ENCODE measurements at places on chromosomes 4 and X. TPM values are rescaled to one million over a fixed set of nuclear protein-coding genes. Genes with fewer than 3 reads are reported as not detected.

DNA sequence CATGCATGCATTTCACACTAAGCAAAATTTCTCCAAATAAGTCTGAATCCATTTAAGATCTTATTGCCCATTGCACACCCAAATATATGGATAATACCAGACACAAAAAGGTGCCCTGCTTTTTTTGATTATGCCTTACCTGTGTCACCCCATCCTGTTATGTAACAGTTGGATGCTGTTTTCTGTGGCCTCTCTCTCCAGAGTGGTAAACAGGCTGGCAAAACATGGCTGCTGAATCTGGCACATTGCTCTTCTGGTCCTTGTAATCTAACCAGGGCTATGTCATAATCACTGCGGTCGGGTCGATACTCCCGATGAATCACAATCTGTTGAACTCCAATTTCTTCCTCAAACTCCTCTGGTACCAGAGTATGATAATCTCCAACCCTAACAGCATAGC is 70.1 kb downstream of the PRSS12 start:
- no peak for DNase-seq

- DNase-seq: peak; percentile 38
Measured at GRCh38 chr4:673349-674091, 556 bp downstream of the ATP5ME start.

GRCh38 chr4:153784166-153784699 is 4.7 kb downstream of the SFRP2 start:
- no peak for DNase-seq

- DNase-seq: peak; percentile 47
Measured at GRCh38 chr4:109559625-109559982, 442 bp upstream of the MCUB start.

DNA sequence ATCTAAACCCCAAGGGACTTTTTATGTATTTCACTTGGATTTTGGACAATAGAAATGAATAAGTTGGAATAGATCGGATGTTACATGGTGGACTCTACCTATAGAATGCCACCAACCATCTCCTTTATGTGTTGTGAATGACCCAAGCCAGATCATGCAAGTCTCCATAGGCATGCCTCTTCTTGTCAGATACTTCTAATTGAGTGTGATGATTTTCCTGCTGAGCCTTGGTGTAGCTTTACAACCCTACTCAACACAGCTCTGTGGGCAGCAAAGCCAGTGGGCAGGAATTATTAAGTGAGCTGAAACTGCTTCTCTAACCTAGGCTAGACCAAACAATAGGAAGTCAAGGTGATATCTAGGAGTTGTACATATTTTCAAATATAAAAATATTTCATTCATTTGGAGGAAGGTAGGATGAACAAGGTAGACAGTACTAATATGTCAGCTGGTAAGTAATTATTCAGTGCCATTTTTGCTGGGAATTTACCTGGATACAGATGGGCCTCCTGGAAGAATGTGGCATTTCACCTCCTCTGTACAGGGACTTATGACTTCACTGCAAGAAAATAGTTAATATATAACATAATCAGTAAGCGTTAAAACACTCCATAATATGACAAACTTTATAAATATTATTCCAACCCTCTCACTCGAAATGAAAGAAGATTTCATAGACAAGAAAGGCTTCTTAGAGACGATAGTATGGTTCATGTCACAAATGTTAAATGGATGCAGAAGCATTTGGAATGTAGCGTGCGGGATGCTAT is 298.0 kb upstream of the FAT1 start:
- no peak for DNase-seq

- DNase-seq: no peak
Measured at GRCh38 chr4:17794730-17795129, 13.3 kb upstream of the FAM184B start.

DNA sequence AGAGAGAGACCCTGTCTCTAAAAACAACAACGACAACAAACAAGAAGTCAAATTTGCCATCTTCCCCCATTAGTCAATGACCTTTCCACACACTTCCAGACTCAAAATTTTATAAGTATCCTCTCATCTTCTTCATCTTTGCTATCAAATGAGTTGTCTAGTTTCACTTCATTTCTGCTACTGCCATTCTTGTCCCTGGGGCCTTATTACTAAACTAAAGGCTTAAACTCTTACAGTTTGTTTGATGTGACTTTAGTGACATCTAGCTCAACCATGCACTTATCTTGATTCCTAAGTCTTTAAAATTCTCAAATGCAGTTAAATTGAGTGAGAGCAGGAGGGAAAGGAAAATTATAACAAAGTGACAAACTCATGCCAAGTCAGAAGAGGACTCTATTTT is 271.8 kb upstream of the GK2 start:
- DNase-seq: no peak

DNA sequence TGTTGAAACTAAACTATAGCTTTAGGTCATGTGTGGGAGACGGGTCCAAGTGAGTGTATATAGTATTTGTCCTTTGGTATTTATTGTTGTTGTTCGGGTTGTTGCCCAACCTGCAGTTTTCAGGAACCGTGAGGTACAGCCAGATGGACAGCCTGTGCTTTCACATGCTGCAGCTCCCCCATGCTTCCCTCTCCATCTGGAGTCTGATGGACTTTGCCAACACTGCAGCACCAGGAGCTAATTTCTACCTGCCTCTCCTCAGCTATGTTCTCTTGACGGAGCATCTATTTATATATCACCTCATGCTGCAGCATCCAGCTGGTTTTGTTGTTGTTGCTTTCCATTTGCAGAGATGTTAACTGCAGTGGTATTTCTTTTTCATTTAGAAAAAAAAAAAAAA is 80.1 kb downstream of the TLL1 start:
- no peak for DNase-seq

The RAB39B gene
- 1.3 TPM for total RNA-seq

The USP51 gene
- 6.3 TPM for total RNA-seq

The PLP1 gene
- 9.6 TPM for total RNA-seq
